ENCODE measurements at places on chromosomes 1 and 21. TPM values are rescaled to one million over a fixed set of nuclear protein-coding genes. Genes with fewer than 3 reads are reported as not detected.
A peak's percentile ranks its signal among the peaks of the same experiment; 100 is the strongest.

DNA sequence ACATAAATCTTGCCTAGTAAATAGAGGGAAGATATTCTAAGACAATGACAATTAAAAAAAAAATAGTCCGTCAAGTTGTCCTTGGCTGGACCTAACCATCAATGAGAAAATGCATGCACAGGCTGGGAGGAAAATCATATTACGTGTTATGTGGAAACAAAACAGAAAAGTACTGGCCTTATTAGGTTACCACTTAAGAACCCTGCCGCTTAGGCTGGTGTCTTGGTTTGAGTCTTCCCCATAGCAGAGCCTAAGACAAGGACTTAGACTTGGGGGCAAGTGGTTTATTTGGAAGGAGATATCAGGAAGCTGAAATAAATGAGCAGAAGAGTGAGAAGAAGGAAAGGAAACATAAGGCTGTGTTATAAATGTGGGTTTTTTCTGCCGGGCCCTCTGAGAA is 186.4 kb downstream of the MRPL39 start:
- H3K4me1 ChIP-seq = peaks cover 57% of the 10 kb centered on the region
- H3K4me3 ChIP-seq = peak overlapping the region; percentile 78
- H3K36me3 ChIP-seq = peaks cover 32% of the 10 kb centered on the region
- peak overlapping the region; percentile 90 for H3K27ac ChIP-seq
- DNase-seq = no peak
- no peaks in the 10 kb centered on the region for H3K27me3 ChIP-seq

GRCh38 chr1:41855713-41856112 is 63.0 kb downstream of the HIVEP3 start:
- no peaks in the 10 kb centered on the region for H3K27me3 ChIP-seq
- DNase-seq = no peak
- H3K36me3 ChIP-seq = peaks cover 8% of the 10 kb centered on the region
- H3K27ac ChIP-seq = no peak overlapping the region

Gene TLR5
- 0.38 TPM for total RNA-seq

Gene PEAR1
- not detected for total RNA-seq

DNA sequence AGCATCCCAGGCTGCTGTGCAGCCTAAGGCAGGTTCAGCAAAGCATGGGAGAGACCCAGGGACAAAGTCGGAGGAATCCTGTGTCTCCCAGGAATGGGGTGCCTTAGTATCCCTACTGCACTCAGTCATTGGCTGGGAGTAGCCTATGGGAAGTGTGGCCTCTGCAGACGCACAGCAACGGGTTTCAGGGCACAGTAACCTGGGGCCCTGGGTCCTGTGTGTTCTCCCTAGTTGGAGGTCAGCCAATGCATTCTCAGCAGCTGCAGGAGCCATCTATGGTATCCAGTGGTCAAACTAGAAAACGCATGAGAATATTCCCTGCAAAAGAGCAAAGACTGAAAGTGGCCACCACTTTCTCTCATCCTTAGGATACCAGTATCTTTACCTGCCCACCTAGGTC is 13.7 kb upstream of the C1orf21 start:
- no peak overlapping the region for H3K27ac ChIP-seq
- peaks cover 5% of the 10 kb centered on the region for H3K27me3 ChIP-seq
- H3K36me3 ChIP-seq = no peaks in the 10 kb centered on the region
- no peak for DNase-seq
- H3K4me3 ChIP-seq = no peak overlapping the region

Gene KISS1
- not detected for total RNA-seq
